Right lung (tissue), 10 donors: ENCODE measurements at places on chromosomes 4 and X.

GRCh38 chr4:87011340-87012034, 76.7 kb downstream of the AFF1 start:
- no peak for DNase-seq

- DNase-seq = no peak
Observed at GRCh38 chr4:39699687-39700409, 1.9 kb downstream of the UBE2K start.

DNA sequence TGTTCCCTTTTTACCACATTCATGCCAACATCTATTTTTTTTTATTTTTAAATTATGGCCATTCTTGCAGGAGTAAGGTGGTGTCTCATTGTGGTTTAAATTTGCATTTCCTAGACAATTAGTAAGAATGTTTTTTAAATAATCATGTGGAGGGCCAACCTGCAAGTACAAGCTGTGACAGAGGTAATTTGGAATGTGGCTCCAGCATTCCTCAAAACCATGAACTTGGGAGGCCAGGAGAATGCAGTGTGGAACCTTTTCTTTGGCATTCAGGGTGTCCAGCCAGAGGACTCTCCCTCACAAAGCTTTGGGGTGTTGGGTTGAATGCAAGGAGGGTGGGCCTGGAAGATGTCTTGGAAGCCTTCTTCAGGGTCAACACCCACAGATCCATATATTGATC, 7.3 kb upstream of the TMEM185A start:
- no peak for DNase-seq

- no peak for DNase-seq
Observed at GRCh38 chr4:38574559-38575333, 89.3 kb upstream of the KLF3 start.

DNA sequence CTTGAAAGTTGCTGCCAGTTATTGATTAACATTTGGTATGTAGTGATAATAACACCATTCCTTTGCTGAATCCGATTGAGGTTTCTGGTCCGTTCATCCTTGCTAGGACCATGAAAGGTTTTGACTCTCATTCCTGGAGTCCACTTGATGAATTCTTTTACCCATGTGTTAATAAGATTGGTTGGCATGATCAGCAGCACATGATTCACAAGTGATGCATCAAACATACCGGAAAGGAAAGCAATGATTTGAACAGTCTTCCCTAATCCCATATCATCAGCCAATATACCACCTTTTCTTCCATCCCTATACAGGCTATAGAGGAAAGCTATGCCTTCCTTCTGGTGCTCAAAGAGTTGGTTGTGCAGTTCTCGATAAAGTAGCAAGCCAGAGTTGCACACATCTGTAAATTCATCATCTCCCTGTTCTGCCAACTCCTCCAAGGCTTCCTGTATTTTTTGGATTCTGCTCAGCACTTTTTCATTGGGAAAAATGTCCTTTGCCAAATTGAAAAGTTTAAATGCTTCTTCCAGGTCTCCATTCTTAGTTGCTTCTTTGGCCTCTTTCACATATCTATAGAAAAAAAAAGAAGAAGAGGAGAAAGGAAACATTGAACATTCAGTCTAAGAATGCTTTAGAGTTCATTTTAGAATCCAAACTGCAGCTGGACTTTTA, 26.7 kb downstream of the PIN4 start:
- DNase-seq = no peak

DNA sequence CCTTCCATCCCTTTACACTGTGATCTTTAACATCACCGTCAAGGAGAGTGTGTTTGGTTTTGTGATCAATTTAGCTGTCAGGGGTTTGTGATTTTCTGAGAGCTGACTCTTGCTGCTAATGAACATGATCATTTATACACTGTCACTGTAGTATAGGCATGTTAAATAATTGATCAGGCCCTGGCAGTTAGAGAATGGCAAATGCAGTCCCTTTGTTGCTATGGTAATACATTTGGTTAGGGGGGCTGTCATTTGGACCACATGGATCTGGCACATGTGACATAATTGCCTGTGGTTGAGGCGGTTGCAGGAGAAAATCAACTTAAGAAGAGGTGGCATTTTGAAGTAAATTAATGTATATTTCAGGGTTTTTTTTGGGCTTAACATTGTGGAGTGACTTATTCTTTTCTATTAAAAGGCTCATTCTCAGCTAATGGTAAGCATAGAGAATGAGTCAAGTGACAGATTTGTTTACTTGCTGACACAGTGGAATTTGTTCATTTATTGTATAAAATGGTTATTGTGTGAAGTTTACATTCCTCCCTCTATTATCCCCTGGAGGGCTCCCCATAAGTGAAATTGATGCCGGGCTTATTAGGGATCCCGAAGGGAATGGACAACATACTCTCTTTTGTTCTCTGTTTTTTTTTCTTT, 114.0 kb downstream of the FHIP1A start:
- no peak for DNase-seq

DNA sequence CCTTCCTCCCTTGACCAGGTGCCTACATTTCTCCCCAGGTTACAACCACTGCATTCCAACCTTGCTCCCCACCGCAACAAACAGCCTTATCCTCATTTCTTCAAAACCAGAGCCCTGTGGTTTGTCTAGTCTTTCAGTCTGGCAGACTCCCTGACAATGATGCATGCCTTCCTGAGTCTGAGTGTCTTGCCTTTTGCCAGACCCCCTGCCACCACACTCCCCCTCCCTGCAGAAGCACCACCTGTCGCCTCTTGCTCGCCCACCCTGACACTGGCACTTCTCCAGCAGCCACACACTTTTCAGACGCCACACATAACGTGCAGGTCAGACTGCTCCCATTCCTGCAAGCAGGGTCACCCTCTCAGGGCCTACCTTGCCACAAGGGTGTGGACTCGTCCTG, 349.2 kb upstream of the NOCT start:
- DNase-seq = no peak

DNA sequence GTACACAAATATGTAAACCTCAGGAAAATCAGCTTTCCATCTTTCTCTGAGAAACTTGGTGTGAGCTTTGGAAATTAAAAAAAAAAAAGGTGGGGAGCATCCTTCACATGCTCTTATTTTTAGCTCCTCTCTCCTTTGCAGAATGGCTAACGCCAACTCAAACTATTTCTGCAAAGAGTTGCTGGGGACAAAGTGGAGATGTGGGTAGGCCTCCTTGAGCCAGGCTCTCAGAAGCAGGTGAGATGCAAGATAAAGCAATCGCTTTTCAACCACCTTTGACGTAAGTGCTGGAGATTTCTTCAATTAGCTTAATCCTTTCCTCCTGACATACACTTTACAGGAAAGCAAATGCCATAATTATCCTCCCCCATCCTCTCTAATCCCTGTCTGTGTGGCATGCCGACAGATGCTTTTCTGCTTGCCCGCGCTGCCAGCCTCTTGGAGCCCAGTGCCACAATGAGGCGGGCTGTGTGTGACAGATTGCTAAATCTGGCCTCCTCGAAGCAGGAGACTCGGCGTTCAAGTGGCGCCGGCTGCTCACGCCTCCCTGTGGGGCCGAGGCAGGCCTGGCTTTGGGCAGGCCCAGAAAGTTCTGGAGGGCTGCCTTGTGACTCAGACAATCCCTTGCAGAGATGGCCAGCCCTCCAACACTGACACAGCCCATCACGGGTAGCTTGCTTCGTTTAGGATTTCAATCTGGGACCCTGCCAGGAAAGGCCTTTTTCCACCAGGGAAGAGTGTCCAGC, 64.9 kb upstream of the SOD3 start:
- no peak for DNase-seq

- no peak for DNase-seq
Observed at GRCh38 chr4:146063143-146063542, 112.4 kb upstream of the LSM6 start.

GRCh38 chrX:120568035-120568434, 7.3 kb upstream of the CUL4B start:
- no peak for DNase-seq

- no peak for DNase-seq
Observed at GRCh38 chr4:108492816-108493595, 127.4 kb upstream of the RPL34 start.

GRCh38 chr4:79682161-79682560, 274.1 kb upstream of the GK2 start:
- DNase-seq = no peak

- no peak for DNase-seq
Observed at GRCh38 chrX:107226757-107227156, 20.3 kb downstream of the DNAAF6 start.

GRCh38 chr4:152613351-152613750, 66.4 kb downstream of the TMEM154 start:
- no peak for DNase-seq

GRCh38 chr4:138972956-138973801, 42.4 kb upstream of the NOCT start:
- no peak for DNase-seq

GRCh38 chr4:86356425-86357210, 3.2 kb downstream of the MAPK10 start:
- no peak for DNase-seq

DNA sequence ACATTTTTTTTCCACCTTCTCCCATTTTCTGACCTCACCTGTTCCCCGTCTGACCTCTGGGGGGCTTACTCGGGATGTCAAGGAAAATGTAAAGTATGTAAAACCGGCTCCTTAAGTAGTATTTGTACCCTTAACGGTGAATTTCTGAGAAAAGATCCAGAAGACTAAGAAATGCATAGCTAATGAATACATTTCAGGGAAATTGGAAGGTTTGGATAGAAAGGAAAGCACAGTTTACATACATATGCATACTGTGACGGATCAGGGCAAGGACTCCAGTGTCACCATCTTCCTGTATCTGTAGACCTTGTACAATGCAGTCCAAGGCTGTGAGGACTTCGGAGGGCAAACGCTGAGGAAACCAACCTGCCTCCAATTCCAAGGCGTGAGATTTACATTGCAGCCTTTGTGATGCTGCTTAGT, 2185.9 kb upstream of the TENM3 start:
- DNase-seq = no peak

- DNase-seq = peak; percentile 86
Observed at GRCh38 chrX:40086569-40087335, 11.0 kb downstream of the BCOR start.
